ENCODE measurements at places on chromosomes 2 and 18. TPM values are rescaled to one million over a fixed set of nuclear protein-coding genes. Genes with fewer than 3 reads are reported as not detected.

- DNase-seq, result no peak
Measured at GRCh38 chr18:49100226-49100968, 149.6 kb upstream of the SMAD7 start.

GRCh38 chr2:127733816-127734537 is 32.7 kb downstream of the SFT2D3 start:
- no peak for DNase-seq

- DNase-seq, result no peak
Measured at GRCh38 chr18:31371989-31372388, 4.6 kb upstream of the DSG4 start.

The ST8SIA5 gene
- total RNA-seq, result 5.1 TPM

DNA sequence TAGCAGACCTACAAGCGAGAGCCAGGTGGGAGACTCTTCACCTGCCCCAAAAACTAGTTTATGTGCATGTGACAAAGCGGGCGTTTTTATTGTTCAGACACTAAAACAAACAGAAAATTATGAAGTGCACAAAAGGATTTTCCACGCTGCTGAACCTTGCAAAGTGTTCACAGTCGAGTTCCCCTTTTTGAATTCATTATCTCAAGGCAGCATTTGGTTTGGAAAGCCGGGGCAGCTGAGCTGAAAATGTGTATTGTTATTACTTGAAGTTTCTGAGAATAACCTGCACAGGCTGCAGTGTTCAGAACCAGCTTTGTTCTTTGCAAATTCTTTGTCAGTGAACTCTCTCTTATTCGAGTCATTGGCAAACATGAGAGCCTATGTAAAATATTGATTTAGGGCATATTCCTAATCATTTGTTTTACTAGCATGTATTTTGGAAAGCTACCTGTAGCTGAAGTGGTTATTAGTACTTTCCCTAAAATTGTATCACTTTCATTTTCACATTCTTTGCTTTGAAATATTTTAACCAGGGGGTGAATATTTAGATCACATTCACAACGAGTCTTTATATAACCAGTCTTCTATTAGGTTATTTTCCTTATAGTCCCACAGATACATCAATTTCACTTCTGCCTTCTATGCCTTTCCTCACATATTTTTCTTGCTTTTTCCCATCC is 59.5 kb downstream of the LRRTM1 start:
- no peak for DNase-seq

DNA sequence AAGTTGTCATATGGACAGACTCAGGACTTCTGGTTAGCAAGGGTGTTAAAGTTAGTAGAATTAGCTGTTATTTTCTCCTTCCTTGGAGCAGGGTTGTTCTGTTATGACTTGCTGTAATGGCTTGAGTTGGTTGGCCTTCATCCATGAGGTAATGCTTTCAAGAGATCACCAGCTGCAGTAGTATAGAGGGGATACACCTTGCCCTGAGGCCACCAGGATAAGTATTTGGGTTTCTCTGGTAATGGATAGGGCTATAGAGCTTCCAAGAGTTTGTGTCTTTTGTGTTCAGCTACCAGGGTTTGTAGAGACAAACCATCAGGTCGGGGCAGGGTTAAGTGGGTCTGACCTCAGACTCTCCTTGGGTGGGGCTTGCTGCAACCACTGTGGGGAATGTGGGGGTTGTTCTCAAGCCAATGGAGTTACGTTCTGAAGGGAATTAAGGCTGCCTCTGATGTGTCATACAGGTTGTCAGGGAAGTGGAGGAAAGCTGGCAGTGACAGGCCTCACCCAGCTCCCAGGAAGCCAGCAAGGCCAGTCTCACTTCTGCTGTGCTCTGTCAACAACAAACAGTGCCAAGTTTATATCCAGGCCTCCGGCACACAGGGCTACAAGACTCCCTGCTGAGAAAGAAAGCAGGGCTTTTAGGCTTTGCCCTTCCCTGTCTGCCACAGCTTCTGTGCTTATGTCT is 356.6 kb downstream of the SPAG16 start:
- DNase-seq, result no peak
